ENCODE measurements at places on chromosomes 3 and 15. TPM values are rescaled to one million over a fixed set of nuclear protein-coding genes. Genes with fewer than 3 reads are reported as not detected.
A peak's percentile ranks its signal among the peaks of the same experiment; 100 is the strongest.

IRAK2 gene
- total RNA-seq: 15.3 TPM

SLC12A1 gene
- total RNA-seq: not detected

ADGRG7 gene
- not detected for total RNA-seq

FAM107A gene
- total RNA-seq: 0.22 TPM

PRICKLE2 gene
- 2.5 TPM for total RNA-seq

ATP11B gene
- total RNA-seq: 30.0 TPM

SERPINI1 gene
- 5.4 TPM for total RNA-seq

PEX5L gene
- not detected for total RNA-seq

ARID3B gene
- 13.3 TPM for total RNA-seq

HRH1 gene
- 7.3 TPM for total RNA-seq

HESX1 gene
- total RNA-seq: 0.14 TPM

DNA sequence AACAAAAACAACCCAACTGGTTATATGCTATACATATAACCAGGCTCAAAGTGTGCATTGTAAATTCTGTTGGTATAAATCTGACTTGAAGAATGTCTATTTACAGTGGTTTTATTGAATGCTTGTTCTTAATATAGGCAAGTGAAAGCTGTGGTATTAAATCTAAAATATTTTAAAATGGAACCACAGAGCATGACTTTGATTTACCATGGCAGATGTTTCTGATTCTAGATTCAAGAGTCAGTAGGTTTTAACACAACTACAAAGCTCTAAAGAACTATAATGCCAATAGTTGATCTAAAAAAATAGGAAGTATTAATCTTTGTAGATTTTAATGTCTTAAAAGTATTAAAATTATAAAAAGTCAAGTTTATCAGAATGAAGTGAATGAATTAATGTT lies 141.9 kb upstream of the PLSCR5 start:
- no peak for DNase-seq

GRCh38 chr3:51362476-51362875 lies 22.6 kb upstream of the MANF start:
- DNase-seq: no peak

GRCh38 chr3:196942915-196943277 lies 568 bp upstream of the NCBP2 start:
- DNase-seq: no peak

DNA sequence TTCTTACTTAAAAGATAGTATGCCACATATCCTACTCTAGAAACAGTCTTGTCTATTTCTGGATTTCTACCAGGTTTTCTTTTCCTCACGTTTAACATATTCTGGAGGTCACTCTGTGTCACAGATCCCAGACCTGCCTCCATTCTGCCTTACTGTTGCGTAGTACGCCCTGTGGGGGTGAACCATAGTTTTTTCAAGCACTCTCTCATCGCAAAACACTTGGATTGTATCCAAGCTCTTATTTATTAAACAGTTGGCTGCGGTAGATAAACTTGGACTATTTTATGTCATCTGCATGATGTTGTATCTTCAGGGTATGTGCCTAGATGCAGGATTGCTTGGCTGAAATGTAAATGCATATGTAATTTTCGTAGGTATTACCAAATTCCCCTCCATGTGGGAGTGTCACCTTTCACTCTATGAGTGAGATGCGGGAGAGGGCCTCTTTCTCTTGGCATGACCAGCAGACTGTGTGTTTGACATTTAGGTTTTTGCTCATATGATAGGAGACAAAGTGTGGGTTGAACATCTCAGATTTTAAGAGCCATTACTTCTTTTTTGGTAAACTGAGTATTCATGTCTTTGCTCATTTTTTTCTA lies 55.8 kb downstream of the ABTB1 start:
- DNase-seq: no peak

- DNase-seq: no peak
These were observed 78.8 kb upstream of the BOC start for GRCh38 chr3:113132571-113132996.

GRCh38 chr15:94293411-94294402 lies 62.3 kb downstream of the MCTP2 start:
- DNase-seq: no peak

DNA sequence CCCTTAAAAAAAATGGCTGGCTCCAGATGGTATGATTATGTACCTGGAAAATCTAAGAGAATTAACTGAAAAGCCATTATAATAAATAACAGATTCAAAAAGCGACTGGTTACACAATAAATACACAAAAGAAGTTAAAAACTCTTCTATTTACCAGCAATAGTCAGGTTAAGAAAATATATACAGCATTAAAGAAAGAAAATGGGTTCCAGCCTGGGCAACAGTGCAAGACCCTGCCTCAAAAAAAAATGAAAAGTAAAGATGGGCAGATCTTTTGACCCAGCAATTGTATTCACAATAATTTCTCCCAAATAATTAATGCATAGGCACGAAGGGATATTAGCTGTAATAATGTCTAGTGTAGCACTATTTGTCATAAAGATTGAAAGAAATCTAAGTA lies 8.7 kb downstream of the TBC1D5 start:
- DNase-seq: no peak

GRCh38 chr3:105865867-105866350 lies 2.9 kb downstream of the CBLB start:
- DNase-seq: no peak

DNA sequence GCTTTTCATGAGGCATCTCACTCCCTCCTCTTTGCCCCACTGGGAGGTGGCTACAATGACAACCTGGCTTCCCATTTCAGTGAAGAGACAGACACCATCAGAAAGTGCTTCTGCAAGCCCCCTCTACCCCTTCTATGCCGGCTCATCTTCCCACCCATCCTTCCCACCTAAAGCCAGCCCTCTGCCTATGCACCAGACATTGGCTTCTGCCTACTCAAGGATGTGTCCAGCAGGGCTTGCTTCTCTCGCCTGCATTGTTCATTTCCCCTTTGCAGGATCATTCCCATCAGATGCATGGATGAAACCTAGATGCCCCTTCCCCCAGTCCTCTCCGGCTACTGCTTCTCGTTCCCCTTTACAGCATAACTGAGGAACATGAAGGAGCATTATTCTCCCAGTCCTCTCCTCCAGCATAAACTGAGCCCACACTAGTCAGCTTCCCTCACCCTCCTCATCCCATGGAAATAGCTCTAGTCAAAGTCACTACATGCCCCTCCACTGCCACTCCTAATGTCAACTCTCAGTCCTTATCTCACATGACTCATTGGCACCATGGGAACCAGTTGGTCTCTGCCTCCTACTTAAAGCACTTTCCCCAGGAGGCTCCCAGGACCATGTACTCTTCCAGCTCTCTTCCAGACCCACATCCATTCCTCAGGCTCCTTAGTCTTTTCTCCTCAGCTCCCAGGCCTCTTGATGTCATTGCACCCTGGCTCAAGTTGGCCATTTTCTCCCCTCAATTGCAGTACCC lies 47.9 kb downstream of the TM2D3 start:
- no peak for DNase-seq

- DNase-seq: no peak
These were observed 9.9 kb downstream of the KY start for GRCh38 chr3:134640872-134641470.

- DNase-seq: no peak
These were observed 151.0 kb upstream of the WNT5A start for GRCh38 chr3:55637906-55638638.

GRCh38 chr3:55271549-55271948 lies 215.6 kb downstream of the WNT5A start:
- peak; percentile 45 for DNase-seq

DNA sequence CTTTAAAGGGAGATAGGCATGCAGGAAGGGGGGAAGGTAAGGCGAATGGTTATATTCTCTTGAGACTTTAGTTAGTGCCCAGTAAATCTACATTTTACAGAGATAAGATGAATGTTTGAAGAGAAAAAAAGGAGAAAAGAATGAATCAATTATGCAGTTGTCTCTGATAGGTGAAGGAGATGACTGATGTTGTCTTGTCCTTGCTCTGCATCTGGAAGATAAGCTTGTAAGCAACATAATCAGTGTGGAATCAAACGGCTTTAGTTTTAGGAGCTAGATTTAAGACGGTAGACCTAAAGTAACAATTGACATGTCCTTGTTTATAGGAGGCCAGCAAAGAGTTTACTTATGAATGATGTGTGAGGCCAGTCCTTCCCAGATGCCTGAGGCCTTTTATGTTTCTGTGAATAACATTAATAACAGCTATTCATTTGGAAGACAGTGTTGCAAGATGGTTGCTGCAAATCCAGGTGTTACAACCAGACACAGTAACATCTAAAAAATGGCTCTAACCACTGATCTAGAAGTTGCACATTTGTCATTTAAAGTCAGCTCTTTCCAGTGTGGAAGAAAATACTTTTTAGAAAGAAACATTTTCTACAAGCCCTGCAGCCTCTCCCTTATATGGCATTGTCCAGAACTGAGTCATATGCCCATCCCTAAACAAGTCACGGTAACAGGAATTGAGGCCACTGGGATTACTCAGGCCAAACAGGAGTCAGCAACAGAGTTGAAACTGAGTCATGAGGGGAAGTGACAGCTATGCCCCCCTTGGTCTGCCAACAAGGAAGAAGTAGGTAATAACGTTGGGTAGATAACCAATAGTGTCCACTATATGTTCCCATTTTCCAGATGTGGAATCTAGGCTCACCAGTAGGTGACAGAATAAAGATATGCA lies 77.5 kb upstream of the FBN1 start:
- peak; percentile 89 for DNase-seq

- DNase-seq: no peak
These were observed 359.6 kb downstream of the NTRK3 start for GRCh38 chr15:87896936-87897335.

- no peak for DNase-seq
These were observed 190.9 kb downstream of the TJP1 start for GRCh38 chr15:29631076-29632070.

- no peak for DNase-seq
These were observed 20.9 kb downstream of the SPPL2A start for GRCh38 chr15:50744601-50745000.

GRCh38 chr15:62999923-63000561 lies 42.5 kb upstream of the TPM1 start:
- no peak for DNase-seq

GRCh38 chr3:160379628-160380214 lies 19.3 kb downstream of the IFT80 start:
- no peak for DNase-seq

DNA sequence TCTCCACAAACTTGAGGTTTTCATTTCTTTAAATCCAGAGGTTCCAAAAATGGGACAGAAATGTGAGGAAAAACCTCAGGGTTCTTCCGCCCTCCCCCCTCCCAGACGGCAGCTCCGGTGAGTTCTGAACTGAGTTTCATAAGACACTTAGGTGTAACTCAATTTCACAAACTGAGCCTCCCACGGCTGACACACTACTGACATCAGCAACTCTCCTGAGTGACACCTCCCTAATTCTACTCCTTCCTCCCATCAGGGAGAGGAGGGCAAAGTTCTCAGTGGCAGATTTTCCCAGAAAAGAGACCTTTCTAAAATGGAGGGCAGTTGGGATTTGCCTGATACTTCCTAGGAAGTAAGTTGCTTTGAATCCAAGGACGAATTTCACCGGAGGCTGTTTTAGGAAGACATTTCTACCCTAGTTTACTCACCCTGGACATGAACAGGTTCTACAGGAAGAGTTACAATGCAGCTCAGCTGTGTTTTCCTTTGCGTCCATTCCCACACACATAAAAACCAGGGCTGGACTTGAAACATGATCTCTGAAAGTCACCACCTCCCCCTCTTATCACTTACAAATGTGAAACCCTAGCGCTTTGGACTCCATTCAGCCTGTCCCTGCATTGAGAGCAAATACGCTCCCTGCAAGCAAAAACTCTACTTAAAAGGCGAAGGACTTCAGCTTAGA lies 78.1 kb upstream of the LMOD3 start:
- no peak for DNase-seq

GRCh38 chr3:112736805-112737566 lies 96.0 kb upstream of the CCDC80 start:
- DNase-seq: no peak

All from epithelial cell of proximal tubule (primary cell).